ENCODE measurements at places on chromosomes 11 and 22. TPM values are rescaled to one million over a fixed set of nuclear protein-coding genes. Genes with fewer than 3 reads are reported as not detected.

- no peak for DNase-seq
These were observed 13.6 kb downstream of the NPTXR start for GRCh38 chr22:38830026-38830844.

- DNase-seq = no peak
These were observed 5.8 kb upstream of the ZNF74 start for GRCh38 chr22:20388200-20388599.

The CNTN5 gene
- total RNA-seq = 4.2 TPM

The LRRC74B gene
- not detected for total RNA-seq

The F2 gene
- not detected for total RNA-seq

- no peak for DNase-seq
These were observed 17.9 kb downstream of the RTN3 start for GRCh38 chr11:63698976-63699733.

DNA sequence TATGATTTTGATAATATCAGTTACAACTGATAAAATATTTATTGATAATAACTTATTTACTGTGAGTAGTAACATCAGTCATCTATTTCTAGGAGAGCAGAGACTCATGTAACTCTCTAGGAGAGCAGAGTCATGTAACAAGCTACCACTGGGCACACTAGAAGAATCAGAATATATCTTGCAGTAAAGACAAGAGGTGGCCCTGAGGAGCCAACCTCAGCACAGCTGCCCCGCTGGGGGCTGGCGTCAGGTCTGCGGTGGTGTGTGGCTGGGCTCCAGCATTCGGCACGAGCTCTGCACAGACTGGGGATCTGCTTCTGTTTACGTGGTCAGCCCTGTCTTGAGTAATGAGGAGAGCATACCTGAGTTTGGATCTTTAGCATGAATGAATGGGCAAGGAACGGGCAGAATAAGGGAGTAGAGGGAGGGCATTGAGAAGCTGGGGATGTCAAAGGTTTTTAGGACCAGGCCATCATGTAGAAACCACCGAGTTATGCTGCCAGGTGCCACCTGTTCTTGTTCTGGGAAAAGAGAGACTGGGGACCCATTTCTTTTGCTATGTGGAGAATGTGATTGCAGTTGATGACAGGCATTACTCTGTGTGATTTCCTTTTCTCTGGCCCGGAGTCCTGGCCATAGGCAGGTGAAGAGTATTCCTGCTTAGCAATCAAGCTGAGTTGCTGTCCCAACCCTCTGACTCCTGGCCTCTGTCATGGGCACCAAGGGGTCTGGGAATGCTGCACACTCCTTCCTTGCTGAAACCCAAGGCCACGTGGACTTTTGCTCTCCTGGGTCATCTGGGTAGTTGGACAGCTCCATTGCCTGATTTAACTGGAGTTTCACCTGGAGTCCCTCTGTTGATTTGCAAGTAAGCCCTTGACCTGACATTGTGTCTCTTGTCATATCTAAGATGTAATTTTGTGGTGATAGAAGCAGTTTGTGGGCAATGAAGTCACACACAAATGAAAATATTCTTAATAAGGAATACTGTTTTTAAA, 50.9 kb upstream of the HEPHL1 start:
- no peak for DNase-seq

The DSCAML1 gene
- total RNA-seq = 0.21 TPM
